Thoracic aorta endothelial cell (primary cell): ENCODE measurements at places on chromosomes 5 and 9. TPM values are rescaled to one million over a fixed set of nuclear protein-coding genes. Genes with fewer than 3 reads are reported as not detected.

SLC38A9 gene
- 33.6 and 45.1 TPM in 2 replicates for total RNA-seq

GLRA1 gene
- not detected in 2 replicates for total RNA-seq

LHX2 gene
- total RNA-seq: not detected in 2 replicates

CDO1 gene
- total RNA-seq: 1.5 and 3.5 TPM in 2 replicates
